ENCODE measurements at places on chromosomes 2 and 18.

- DNase-seq = no peak
These were observed 209.3 kb downstream of the EIPR1 start for GRCh38 chr2:3168230-3168891.

DNA sequence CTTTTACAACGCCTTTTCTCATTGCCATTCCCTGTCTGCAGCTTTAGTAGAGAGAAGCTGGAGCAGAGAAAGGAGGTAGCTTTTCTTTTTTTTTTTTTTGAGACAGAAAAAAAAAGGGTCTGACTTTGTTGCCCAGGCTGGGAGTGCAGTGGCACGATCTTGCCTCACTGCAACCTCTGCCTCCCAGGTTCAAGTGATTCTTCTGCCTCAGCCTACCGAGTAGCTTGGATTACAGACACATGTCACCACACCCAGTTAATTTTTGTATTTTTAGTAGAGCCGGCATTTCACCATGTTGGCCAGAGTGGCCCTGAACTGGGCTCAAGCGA is 25.0 kb upstream of the ACSL3 start:
- no peak for DNase-seq

DNA sequence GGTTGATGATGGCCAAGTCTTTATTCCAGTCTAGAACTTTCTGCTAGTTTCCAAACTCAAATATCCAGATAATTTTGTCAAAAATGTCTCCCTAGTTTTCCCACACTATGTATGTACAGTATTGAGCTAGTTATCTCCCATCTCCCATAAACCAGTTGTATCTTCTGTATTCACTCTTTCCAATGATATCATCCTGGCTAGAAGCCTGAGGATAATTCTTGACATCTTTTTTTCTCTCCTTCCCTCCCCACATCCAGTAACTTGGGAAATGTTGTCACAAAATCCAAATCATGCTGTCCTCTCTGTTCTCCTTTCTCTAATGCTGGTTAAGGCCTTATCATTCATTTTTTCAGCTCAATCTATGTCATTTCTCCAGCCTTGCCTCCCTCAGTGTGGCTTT is 553.8 kb upstream of the FANCL start:
- no peak for DNase-seq

DNA sequence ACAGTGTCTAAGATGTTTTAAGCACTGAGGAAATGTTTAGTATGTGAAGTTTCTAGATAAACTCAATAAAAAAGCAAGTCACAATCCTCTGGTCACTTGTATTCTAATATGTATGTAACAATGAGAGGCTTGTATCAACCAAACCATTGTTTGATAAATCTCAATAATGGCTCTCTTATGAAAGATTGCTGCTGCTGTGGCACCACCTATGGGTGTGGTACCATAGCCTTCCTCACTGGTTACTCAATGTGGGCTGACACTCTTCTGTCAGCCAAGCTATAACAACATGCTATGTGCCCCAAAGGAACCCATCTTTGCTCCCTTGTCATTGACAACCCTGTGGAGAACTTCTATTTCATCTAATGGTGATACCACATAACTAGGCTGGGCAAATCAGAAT is 12.6 kb upstream of the RAB1A start:
- DNase-seq = no peak

GRCh38 chr18:70489986-70490933 is 201.4 kb downstream of the SOCS6 start:
- peak; percentile 42 for DNase-seq

Measured in activated CD4-positive, alpha-beta T cell treated with anti-CD3 and anti-CD28 coated beads for 48 hours (primary cell).